ENCODE measurements at places on chromosomes 4 and X. TPM values are rescaled to one million over a fixed set of nuclear protein-coding genes. Genes with fewer than 3 reads are reported as not detected.

The RS1 gene
- not detected for total RNA-seq

The PNMA3 gene
- 0.98 TPM for total RNA-seq

The CD99 gene
- total RNA-seq, result 215 TPM

The MAGEC3 gene
- not detected for total RNA-seq

The ZNF185 gene
- 1.9 TPM for total RNA-seq

The NEUROG2 gene
- not detected for total RNA-seq

The MAGEA11 gene
- total RNA-seq, result not detected

The ESX1 gene
- not detected for total RNA-seq

The PHEX gene
- 0.31 TPM for total RNA-seq

The RBMXL3 gene
- not detected for total RNA-seq

The ITGB1BP2 gene
- 5.1 TPM for total RNA-seq

The COX7B2 gene
- not detected for total RNA-seq

The TEX13C gene
- not detected for total RNA-seq

The OPRPN gene
- not detected for total RNA-seq

The VCX3B gene
- total RNA-seq, result not detected

The RNF4 gene
- total RNA-seq, result 69.2 TPM

The FAM90A26 gene
- not detected for total RNA-seq

The SERTM2 gene
- 0.05 TPM for total RNA-seq

The BCLAF3 gene
- total RNA-seq, result 3.6 TPM

The ATP6AP2 gene
- 47.4 TPM for total RNA-seq

The FAM241A gene
- total RNA-seq, result 2.2 TPM

The BEND2 gene
- total RNA-seq, result not detected

The AFAP1 gene
- 26.7 TPM for total RNA-seq

The PCSK1N gene
- 1.9 TPM for total RNA-seq

The IKBKG gene
- 42.6 TPM for total RNA-seq

The DGKK gene
- total RNA-seq, result not detected
